ENCODE measurements at places on chromosomes 6 and 20.

GRCh38 chr20:32911355-32911754, 52.6 kb downstream of the EFCAB8 start:
- no peak for DNase-seq

DNA sequence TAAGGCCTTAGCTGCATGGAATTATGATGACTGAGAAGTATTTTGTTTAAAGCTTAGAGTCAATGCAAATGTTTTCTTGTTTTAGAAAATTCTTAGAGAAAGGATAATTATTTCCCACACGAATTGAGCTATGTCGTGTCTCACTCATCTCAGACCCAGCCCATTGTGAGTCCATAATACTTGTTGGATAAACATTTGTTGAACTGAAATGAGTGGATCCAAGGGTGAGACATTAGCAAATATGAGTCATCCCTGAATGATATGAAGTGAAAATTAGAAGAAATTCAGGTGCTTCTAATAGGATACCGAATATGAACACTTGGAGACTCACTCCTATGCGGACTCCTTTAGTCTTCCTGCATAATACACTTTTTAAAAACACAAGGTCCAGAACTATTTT, 41.6 kb upstream of the ARMC2 start:
- no peak for DNase-seq

- peak; percentile 19 for DNase-seq
These were observed 117.5 kb downstream of the DLL1 start for GRCh38 chr6:170173335-170173881.

DNA sequence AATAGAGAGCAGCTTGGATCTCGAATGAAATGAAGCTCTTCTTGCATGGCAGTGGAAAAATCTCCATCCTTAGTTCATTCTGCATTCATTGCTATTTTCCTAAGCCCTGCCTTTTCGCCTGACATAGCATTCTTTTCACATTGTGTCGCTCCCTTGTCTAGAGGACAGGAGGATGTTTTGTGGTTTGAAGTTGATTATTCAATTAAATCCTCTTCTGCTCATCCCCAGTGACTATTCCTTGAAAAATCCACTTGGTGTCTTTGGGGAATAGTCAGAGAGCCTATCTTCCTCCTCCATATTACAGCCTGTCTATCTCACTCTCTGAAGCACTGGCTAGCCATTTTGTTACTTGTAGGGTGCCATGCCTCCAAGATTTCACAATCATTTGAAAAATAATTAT, 161.2 kb downstream of the KLHL32 start:
- DNase-seq: no peak

DNA sequence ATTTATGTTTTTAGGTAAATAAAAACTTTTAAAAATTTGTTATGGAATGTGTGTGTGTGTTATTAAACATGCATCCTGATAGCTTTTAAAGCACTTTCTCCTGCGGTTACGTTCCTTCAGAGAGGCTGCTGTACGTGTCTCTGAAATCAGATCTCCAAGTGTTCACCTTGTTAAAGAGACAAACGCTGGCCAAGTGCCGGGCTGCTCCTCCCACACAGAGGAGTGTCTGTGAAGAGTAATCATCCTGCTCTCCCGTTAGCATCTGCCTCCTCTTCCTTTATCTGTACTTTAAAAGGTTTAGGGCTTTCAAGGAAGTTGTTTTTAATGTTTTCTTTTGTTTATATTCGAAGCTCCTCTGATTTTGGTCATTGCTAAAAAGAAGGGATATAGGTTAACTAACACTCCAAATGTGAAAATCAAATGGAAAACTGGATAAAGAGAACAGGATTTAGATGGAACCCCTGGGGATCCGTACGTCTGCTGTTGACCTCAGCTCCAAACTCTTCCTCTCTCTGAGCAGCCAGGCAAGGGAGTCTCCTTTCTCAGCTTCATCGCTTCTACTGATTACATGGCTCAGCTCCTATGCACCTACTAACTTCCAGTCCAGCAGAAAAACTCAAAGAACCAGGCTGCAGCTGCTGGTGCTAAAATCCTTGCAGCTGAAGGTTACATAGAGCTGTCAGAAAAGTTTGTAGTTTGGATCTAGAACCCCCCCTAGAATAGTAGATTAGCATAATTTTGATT, 20.0 kb downstream of the IRF4 start:
- DNase-seq: no peak

GRCh38 chr20:63099456-63100173, 92.9 kb upstream of the BHLHE23 start:
- no peak for DNase-seq

DNA sequence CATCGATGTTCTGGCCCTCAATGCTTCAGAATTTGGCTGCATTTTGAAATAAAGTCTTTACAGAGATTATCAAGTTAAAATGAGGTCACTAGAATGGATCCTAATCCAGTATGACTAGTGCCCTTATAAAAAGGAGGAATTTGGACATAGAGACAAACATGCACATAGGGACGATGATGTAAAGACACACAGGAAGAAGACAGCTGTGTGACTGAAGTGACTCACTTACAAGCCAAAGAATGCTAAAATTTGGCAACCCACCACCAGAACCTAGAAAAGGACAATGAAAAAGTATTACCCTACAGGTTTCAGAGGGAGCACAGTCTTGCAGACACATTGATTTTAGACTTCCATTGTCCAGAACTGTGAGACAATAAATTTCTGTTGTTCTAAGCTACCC, 322.8 kb upstream of the GJE1 start:
- no peak for DNase-seq

DNA sequence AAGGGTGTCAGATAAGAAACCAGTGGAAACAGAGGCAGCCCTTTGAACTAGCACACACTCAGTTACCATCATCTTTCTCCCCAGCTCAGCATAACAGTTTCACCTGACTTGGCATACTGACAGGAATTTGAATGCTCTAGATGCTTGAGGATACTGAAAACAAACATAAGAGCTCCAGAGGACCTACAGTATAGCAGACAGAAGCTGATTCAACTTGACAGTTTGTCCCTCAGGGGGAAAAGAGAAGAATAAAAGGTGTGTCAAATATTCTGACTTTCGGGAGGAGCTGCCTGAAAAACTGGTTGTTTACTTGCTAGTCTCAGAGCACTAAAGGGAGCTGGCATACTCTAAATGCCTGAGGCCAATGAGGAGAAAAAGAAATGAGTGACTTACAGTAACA, 35.1 kb downstream of the EYS start:
- DNase-seq: no peak

DNA sequence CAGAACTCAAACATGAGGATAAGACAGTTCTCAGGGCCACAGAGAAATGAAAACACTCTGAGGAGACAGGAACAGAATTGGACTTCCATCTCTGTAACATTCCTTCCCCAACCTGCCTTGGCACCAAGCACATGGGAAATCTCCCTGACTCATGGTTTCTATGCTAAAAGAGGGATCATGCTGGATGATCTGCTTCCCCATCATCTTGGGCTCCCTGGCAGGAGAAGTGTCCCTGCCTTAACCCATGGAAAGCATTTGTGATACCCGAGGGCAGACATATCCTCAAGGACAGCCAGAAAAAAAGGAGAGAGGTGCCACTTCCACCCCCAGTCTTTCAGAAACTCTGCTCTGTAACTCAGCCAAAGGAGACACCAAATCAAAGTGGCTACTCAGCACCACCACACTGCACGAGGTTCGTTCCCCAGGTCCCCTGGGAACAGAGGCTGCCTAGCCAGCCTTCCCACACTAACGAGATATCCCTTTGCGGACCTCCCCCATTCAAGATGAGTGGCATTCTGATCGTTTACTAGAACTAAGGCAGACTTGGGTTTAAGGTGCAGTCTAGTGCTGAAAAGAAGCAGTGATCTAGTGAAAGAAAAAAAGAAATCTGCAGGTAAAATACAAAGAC, 34.8 kb downstream of the BLOC1S5 start:
- DNase-seq: peak; percentile 46

DNA sequence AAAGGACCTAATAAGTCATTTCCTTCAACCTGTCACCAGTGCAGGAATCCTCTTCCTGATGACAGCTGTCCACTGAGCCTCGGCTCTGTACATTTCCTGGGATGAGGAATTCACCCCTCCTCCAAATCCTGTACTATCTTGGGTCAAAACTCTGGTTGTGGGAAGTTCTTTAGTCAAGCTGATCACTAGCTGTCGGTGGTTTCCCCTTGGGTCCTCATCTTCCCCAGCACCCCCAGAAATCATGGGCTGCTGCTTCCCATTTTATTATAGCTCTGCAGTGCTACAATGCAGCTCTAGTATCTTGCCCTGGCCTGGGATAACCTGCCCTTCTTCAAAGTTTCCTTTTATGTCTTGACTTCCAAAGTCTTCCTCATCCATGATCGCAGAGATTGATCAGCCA, 14.6 kb upstream of the ADA start:
- peak; percentile 4 for DNase-seq

GRCh38 chr6:87832025-87832825, 130.2 kb upstream of the AKIRIN2 start:
- DNase-seq: peak; percentile 78

DNA sequence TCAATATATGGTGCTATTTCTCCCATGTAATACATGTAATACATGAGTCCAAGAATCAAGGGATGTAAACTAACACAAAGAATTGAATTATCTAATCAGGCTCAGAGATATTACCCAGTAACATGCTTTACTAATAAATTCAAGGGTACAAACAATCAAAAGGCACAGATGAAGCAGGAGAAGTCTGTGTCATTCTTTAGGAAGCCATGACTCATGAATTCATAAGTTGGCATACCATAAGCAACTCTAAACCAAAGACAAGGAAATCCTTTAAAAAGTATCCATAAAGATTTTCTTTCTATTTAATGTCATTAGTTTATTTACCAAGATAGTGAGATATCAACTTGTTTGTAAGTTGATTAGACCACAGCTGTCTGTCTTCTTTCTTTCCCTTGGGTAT, 446.0 kb upstream of the IMPG1 start:
- DNase-seq: no peak

Measured in Karpas-422 (cell line).